NCI-H187 (cell line): ENCODE measurements at places on chromosomes 2 and 18.

DNA sequence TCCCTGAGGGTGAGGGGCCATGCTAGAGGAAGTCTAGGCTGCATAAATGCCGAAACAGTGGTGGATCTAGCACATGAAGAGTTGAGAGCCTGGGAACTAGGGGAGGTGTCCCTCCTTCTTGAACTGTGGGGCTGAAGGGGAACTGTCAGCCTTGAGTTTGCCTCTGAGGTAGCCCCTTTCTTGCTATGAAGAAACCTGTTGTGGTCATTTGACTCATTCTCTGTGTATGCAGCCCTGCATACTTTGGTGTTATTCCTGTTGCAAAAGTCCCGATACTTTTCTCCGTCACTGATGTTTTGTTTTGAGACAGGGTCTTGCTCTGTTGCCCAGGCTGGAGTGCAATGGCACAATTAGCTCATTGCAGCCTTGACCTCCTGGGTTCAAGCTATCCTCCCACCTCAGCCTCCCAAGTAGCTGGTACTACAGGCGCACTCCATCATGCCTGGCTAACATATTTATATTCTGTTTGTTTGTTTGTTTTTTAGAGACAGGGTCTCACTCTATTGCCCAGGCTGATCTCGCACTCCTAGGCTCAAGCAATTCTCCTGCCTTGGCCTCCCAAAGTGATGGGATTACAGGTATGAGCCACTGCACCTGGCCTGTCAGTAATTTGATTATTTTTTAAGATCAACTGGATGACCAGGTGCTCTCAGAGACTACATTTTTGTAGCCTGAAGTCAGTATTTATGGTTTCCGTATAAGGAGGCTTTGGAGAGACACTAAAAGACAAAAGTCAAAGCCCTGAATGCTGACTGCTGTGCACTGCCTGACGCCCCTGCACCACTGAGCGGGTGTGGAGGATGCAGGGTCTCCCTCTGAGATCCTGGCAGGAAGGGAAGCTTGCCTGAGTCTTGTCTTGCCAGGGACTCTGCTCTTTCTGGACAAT lies 126.0 kb upstream of the MSH6 start:
- DNase-seq: no peak

DNA sequence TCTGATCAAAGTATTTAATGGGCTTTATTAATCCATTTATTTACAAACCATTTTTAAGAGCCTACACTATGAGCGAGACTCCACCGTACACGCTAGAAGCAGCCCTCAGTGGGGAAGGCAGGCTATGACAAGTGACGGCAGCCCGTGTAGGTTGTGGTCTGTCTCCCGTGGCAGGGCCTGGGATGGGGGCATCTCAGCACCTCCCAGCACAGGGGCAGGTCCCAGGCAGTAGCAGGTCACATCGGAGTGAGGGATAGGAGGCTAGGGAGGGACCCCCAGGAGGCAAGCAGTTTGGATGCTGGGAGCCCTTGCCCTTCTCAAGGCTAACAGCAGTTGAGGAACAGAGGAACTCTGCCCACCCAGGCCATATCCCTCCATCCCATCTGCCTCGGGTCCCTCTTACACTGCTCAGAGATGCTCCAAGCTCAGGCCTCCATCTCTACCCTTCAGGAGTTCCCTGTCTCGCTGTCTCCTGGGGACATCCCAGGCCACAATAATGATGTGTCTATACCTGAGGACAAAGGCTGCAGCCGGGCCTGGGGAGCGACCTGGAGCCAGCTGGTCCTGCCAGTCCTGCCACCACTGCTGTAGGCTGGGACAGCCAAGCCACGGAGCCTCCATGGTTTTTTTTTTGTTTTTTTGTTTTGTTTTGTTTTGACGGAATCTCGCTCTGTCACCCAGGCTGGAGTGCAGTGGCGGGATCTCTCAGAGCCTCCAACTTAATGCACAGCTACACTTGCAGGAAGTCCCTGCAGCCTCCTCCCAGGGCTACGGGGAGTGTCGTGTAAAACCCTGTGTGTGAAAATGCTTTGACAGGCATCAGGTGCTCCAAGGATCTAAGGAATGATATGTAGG lies 92.0 kb downstream of the NDUFA10 start:
- no peak for DNase-seq

- peak; percentile 84 for DNase-seq
Measured at GRCh38 chr2:50729306-50730049, 302.5 kb downstream of the NRXN1 start.

DNA sequence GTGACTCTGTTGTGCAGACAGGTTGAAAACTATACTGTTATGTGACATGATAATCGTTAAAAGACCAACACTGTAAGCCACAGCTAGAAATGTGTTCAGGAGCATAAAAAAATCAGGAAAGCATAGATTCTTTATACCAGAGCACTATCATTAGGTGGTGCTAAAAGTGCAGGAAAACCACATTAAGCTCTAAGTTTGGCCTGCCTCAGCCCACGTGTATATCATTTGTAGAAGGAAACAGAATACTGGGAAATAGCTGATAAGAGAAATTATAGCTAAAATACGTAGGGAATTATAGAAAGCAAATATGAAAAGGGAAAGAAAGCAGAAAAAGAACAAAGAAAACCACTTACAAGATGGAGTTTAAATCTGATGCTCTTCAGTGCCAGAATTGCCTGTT lies 26.5 kb upstream of the C2orf74 start:
- no peak for DNase-seq

GRCh38 chr2:231604101-231604684 lies 11.5 kb downstream of the TEX44 start:
- no peak for DNase-seq

DNA sequence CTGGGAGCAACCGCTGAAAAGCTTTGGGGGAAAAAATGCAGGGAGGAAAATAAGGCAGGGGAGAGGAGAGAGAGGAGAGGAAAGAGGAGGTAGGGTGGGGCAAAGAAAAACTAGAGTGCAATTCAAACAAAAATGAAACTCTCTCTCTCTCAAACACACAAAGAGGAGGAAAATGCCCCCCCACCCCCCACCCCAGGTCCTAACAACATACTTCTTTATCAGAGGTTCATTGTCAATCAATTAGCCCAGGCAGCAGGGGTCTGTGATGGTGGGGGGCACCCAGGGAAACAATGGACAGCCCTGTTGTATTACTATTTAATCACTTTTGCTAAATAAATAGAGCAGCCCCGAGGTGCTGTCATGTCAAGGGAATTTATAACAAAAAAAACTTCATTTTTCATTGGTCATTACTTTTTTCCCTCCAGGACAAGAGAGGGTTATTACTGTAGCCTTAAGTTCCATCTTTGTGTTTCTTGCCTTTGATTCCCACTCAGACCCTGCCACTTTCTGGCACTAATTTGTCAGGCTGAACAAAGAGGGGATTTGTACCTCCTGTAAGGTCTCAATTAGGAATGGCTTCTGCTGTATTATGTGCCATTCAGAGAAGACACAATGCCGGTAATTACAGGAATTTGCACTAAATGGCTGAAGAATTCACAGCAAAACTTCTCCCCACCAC lies 55.0 kb downstream of the PLEKHM3 start:
- no peak for DNase-seq

DNA sequence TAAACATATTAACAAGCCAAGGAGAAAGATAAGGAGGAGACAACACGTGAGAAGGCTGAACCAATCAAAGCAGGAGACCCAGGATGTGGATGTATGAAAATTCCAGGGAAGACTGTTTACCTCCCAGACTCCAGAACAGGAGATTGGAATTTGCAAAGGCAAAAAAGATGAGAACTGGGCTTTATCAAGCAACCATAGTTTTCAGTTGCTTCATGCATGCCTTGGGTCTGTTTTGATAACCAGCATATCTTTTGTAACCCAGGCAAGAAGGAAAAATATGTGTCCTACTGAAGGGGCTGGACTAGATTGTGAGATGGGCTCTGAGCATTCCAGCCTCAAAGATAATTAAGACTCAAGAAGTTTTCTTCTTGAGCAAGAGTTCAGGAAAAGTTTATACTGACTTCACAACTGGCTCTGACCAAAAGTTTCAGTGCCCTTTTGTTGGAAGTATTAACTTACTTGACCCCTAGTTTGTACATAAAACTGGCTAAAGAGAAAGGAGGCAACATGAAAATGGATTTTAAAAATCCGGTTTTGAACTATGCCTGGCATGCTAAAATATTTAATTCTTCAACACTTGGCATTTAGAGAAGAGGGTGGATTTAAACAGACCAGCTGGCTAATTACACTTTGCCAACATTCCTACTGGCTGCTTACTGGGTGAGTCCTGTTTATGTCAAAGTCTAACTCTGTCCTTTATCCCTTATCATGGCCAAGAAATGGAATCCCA lies 79.3 kb upstream of the CD28 start:
- no peak for DNase-seq

- no peak for DNase-seq
Measured at GRCh38 chr2:241501099-241501541, 7.3 kb downstream of the STK25 start.

GRCh38 chr18:58394602-58395425 lies 234.1 kb downstream of the ALPK2 start:
- no peak for DNase-seq

DNA sequence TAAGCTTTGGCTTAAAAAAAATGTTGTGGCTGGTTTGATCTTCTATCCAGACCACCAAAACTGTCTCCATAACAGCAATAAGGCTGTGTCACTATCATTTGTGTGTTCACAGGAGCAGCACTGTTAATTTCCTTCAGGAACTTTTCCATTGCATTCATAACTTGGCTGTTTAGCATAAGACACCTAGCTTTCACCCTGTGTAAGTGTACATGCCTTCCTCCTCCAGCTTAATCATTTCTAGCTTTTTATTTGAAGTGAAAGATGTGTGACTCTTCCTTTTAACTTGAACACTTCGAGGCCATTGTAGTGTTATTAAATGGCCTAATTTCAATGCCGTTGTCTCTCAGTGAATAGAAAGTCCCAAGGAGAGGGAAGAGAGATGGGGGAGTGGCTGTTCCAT lies 352.9 kb upstream of the VWC2L start:
- no peak for DNase-seq
